ENCODE measurements at places on chromosomes 5 and 9.

- no peak for DNase-seq
These were observed 759.7 kb downstream of the BRINP1 start for GRCh38 chr9:118609355-118610044.

GRCh38 chr5:142826093-142826492 is 55.9 kb downstream of the ARHGAP26 start:
- DNase-seq, result no peak

- no peak for DNase-seq
These were observed 13.5 kb upstream of the NRARP start for GRCh38 chr9:137315581-137316011.

GRCh38 chr9:14849851-14850250 is 60.4 kb downstream of the FREM1 start:
- no peak for DNase-seq

DNA sequence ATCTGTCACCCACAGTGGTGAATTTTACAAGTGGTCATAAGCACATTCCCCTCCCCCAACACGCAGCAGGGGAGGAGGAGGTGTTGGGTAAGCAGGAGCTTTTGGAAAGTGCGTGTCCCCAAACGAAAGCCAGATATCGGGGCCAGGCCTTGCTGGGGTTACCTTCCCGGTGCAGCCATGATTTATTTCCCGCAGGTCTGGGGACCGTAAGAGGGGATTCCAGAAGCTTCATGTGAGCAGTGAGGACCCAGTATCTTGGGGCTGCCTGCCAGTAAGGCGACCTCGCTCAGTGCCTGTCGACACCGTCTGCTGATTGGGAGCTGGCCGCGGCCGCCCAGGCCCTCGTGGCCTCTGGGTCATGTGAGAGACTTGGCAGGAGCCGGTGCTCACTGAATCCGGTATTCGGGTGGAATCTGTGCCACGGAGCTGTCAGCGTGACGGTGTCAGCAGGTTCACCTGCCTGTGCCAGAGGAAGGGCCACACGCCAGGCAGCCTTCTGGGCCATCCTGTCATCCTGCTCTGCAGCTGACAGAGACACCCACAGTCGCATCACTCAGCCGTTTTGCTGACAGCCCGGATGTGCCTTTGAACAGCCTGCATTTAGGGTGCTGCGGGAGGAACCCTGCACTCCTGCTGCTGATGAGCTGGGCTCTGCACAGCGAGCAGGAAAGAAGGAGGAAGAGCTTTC is 37.3 kb downstream of the SEC61B start:
- no peak for DNase-seq

DNA sequence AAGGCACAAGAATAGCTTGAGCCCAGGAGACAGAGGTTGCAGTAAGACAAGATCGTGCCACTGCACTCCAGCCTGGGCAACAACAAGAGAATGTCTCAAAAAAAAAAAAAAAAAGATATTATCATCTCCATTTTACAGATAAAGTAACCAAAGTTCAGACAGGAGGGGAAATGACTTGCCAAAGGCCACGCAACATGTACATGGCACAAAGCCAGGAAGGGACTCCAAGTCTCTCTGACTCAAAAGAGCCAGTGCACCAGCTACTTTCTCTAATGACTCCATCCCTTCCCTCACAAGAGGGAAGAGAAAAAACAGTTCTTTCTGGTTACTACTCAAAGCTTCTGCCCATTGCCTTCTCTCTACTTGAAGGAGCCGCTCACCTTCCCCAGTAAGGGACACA is 34.1 kb downstream of the SIL1 start:
- DNase-seq, result no peak

- no peak for DNase-seq
These were observed 411.5 kb downstream of the PLK2 start for GRCh38 chr5:58048185-58048925.

DNA sequence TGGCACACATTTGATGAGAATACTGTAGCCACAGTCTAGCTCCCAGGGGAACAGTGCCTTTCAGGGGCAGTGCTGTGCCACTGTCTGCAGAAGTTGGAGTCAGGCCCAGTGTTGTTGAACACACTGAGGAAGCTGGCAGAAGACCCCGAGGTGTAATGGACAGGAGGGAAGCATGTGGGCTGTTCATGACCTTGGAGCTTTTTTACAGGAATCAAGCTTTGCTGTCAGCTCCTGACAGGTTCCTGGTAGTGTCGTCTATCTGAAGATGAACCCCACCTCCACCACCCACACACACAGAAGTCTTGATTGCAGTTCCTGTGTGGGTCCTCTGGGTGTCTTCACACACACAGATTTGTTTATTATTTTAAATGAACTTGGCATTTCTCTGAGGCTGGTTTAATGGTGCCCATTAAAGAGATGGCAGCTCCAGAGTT is 40.3 kb upstream of the TNFAIP8 start:
- peak; percentile 32 for DNase-seq

GRCh38 chr9:19496321-19497050 is 87.7 kb downstream of the ACER2 start:
- DNase-seq, result no peak

- DNase-seq, result no peak
These were observed 120.5 kb upstream of the ADAMTSL1 start for GRCh38 chr9:18353473-18353872.
